ENCODE measurements at places on chromosomes 7 and 10. TPM values are rescaled to one million over a fixed set of nuclear protein-coding genes. Genes with fewer than 3 reads are reported as not detected.
A peak's percentile ranks its signal among the peaks of the same experiment; 100 is the strongest.

GRCh38 chr10:86345859-86346798, 20.5 kb downstream of the GRID1 start:
- peak; percentile 37 for DNase-seq
- no peaks in the 10 kb centered on the region for H3K36me3 ChIP-seq
- no peaks in the 10 kb centered on the region for H3K27me3 ChIP-seq
- no peak overlapping the region for H3K4me3 ChIP-seq

DNA sequence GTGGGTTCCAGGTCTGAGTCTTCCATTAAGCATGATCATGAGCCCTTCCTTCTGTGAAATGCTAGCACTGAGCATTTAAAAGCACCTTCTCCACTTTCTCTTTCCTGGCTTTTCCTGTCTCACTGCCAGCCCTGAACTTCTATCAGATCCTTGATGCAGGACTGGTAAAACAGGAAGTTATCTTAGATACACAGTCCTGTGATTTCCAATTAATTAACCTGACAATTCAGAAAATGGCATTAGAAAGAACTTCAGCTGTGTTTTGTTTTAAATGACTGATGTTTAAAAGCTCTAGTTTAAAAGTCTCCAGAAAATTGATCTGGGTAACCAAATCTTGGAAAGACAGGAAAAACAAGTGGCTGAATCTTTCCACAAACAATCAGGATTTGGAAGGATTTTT, 79.0 kb upstream of the MACROH2A2 start:
- H3K36me3 ChIP-seq = peaks cover 11% of the 10 kb centered on the region
- H3K27ac ChIP-seq = no peak overlapping the region
- no peak for DNase-seq
- no peak overlapping the region for H3K4me3 ChIP-seq
- peaks cover 8% of the 10 kb centered on the region for H3K4me1 ChIP-seq

STARD3NL gene
- total RNA-seq = 52.1 TPM

GRCh38 chr7:108028111-108028510, 25.1 kb upstream of the LAMB1 start:
- no peak for DNase-seq
- no peaks in the 10 kb centered on the region for H3K36me3 ChIP-seq
- H3K27me3 ChIP-seq = peaks cover 16% of the 10 kb centered on the region
- H3K27ac ChIP-seq = no peak overlapping the region
- no peak overlapping the region for H3K4me3 ChIP-seq

GRCh38 chr10:122113161-122113944, 124.4 kb downstream of the TACC2 start:
- no peaks in the 10 kb centered on the region for H3K4me1 ChIP-seq
- DNase-seq = no peak
- peaks cover 44% of the 10 kb centered on the region for H3K27me3 ChIP-seq
- H3K4me3 ChIP-seq = no peak overlapping the region
- H3K27ac ChIP-seq = no peak overlapping the region

GRCh38 chr7:101826081-101826835, 8.8 kb downstream of the CUX1 start:
- H3K4me3 ChIP-seq = no peak overlapping the region
- DNase-seq = no peak

DNA sequence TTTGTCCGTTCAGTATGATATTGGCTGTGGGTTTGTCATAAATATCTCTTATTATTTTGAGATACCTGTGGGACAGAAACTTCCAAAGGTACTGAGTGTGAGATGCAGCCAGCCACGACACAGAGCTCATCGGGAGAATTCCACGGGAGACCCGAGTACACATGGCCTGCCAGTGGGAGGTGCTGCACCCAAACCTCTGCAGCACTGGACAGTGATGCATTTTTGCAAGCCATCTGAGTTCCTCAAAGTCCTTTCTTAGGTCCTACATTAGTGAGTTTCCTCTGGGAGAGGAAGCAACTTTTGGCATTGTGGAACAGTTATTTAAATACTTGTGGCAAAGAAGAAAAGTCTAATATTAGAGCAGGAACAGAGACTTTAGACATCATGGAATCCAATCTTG, 77.5 kb downstream of the ARID5B start:
- H3K27ac ChIP-seq = peak overlapping the region; percentile 18
- H3K4me3 ChIP-seq = no peak overlapping the region
- no peak for DNase-seq
- peaks cover 16% of the 10 kb centered on the region for H3K36me3 ChIP-seq
- peaks cover 34% of the 10 kb centered on the region for H3K4me1 ChIP-seq

- no peak overlapping the region for H3K27ac ChIP-seq
- peaks cover 4% of the 10 kb centered on the region for H3K4me1 ChIP-seq
These were observed 24.8 kb downstream of the TLX1 start for GRCh38 chr10:101155896-101156295.

GRCh38 chr7:134431815-134432214, 27.1 kb downstream of the AKR1B1 start:
- H3K4me1 ChIP-seq = peaks cover 13% of the 10 kb centered on the region
- H3K27ac ChIP-seq = peak overlapping the region; percentile 87
- H3K4me3 ChIP-seq = peak overlapping the region; percentile 89
- no peak for DNase-seq
- H3K27me3 ChIP-seq = no peaks in the 10 kb centered on the region

DNA sequence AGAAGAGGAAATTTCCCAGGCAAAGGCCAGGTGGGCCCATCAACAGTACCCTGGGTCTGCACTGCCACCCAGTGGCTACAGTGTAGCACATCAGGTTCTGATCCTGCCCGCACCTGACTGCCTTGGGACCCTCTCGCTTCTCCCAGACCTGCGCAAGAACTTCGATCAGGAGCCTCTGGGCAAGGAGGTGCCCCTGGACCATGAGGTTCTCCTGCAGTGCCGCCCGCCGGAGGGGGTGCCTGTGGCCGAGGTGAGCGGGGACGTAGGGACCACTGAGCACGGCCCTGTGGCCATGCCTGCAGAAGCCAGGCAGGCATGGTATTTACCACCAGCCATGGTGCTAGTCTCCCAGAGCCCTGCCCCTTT, 33.9 kb upstream of the SLC29A3 start:
- no peak for DNase-seq
- H3K36me3 ChIP-seq = no peaks in the 10 kb centered on the region
- H3K27me3 ChIP-seq = peaks cover under 1% of the 10 kb centered on the region
- no peaks in the 10 kb centered on the region for H3K4me1 ChIP-seq
- no peak overlapping the region for H3K4me3 ChIP-seq

SPDYE9 gene
- not detected for total RNA-seq

DNA sequence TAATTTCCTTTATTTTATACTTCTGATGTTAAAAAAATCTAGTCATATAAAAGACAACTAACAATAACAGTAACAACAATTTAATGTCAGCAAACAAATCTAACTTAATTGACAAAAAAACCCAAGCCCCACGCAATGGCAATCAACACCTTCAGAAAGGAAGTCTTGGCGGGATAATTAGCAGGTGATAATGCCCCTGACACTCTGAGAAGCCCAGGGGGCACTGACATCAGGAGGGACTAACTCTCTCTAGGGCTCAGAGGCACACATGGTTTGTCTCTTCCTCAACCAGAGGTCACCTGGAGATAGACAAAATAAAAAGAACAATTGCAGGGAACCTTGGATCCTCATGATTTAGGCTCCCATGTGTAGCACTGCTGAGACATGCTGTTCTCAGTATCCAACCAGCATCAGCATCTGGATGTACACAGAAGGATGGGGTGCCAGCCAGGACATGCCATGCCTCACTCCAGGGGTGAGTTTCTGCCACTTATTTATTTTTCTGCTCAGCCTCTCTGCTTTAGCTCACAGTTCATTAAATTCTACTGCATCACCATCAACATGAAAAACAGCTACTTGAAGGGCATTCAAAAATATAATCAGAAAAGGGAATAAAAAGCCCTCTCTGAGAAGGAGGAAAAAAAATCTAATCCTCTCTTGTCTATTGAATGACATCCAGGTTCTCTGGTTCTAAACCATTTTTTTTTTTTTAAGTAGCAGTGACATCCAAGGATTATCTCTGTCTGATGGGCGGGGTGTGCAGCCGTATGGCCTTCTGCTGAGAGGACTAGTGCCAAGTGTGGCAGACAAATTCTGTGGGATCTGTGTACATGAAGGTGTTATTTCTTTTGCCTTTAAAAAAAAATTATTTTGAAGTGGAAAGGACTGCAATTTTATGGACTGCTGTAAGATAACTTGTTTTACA, 96.3 kb downstream of the ATXN7L1 start:
- no peaks in the 10 kb centered on the region for H3K36me3 ChIP-seq
- H3K27ac ChIP-seq = no peak overlapping the region
- no peak for DNase-seq
- no peaks in the 10 kb centered on the region for H3K27me3 ChIP-seq
